ENCODE measurements at places on chromosomes 16 and 17. TPM values are rescaled to one million over a fixed set of nuclear protein-coding genes. Genes with fewer than 3 reads are reported as not detected.

GRCh38 chr17:73142872-73143381, 21.9 kb upstream of the SSTR2 start:
- DNase-seq, result no peak

- no peak for DNase-seq
Observed at GRCh38 chr17:38889745-38890409, 20.0 kb downstream of the LASP1 start.

GRCh38 chr16:30766933-30767284, 4.8 kb downstream of the RNF40 start:
- no peak for DNase-seq

ACSM3 gene
- total RNA-seq, result 2.4 TPM

- no peak for DNase-seq
Observed at GRCh38 chr16:22161401-22161800, 905 bp upstream of the SDR42E2 start.

DNA sequence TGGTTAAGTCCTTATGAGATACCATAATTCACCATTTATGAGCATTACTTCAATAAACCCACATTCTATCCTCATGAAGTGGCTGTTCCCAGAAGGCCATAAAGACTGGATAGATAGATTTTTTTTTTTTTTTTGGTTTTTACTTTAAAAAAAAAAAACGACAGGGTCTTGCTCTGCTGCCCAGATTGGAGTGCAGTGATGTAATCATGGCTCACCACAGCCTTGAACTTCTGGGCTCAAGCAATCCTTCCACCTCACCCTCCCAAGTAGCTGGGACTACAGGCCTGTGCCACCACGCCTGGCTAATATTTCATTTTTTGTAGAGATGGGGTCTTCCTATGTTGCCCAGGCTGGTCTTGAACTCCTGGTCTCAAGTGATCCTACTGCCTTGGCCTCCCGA, 102.3 kb downstream of the XYLT1 start:
- DNase-seq, result no peak

TTYH2 gene
- total RNA-seq, result 7.4 TPM

DNA sequence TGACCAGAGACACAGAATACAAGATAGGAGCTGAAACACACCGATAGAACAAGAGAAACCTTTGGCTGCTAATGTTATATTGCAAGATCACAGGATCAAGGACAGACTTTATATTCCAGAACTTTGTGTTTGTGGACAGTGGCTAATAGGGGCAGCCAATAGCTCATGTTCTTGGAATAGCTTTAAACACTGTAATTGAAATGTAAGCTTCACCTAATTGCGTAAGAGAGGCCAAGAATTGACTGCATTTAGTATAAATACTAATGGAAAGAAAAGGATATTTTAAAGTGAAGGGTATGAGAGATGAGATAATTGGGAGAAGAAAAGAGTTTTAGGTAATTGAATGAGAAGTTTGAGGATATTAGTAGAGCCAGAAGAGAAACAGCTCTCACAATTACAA, 758.8 kb downstream of the CDH11 start:
- DNase-seq, result no peak

DNA sequence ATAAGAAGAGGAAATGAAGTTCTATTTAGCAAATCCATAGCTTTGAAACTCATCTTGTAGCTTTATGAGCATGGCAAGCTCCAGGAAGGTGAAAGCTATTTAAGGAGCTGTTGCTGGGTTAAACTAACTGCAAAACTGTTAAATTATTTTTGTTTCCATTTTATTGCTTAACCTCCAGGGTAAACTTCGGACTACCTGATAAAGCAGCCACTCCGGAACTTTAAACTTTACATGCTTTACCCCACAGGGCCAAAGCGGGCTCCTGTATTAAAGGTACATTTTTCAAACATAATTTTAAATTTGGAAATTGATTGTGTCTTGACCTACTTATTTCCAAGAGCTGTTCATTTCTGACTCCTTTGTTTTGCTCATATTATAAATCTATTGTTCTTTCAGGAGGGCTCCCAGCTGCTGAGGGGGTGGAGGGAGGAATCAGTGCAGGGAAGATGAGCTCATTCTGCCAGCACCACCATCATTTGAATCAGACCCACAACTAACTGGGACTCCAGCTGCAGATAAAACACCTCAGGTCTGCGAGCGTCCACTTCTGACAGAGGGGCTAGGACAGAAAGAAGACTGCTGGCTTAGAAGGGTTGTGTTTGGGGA, 157.9 kb downstream of the IRX3 start:
- DNase-seq, result no peak

- no peak for DNase-seq
Observed at GRCh38 chr16:52872731-52873130, 180.0 kb downstream of the CHD9NB start.

GRCh38 chr17:58113947-58114346, 30.7 kb downstream of the DYNLL2 start:
- DNase-seq, result no peak

- DNase-seq, result no peak
Observed at GRCh38 chr17:75307957-75308731, 18.9 kb upstream of the SLC25A19 start.

DNA sequence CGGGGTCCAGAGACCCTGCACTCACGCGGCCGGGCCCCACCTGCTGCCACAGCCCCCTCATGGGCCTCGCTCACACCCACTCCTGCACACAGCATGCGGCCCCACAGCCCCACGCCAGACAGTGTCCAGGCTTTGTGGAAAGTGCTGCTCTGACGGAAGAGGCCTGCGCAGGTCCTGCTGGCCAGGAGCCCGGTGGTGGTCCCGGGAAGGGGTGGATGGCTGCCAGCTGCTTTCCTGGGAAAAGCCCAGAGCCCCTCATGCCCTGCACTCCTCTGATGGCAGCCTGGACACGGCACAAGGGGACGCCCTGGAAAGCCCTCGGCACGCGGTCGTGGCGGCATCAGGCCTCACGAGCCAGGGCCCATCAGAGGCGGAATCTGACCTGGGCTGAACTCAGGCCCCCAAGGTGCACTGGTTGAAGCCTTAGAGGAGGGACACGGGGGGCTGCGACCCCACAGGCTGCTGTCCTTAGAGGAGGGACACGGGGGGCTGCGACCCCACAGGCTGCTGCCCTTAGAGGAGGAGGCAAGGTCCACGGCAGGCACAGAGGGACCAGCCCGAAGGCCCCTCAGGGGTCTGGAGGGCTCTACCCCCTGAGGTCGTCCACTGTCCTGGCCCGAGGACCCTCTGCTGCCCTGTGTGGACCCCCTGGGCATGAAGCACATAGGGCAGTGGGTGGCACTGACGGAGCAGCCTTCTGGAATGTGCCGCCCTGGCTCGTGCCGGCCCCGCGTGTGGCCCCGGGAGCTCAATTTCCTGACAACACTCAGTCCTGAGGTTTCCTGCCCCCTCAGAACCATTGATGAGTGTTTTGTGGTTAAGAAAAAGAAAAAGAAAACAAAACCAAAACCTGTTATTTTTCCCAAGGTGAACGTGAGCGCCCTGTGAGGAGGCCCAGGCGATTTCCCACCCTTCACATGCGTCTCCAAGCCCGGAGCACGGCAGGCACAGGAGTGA, 22.1 kb downstream of the SOX8 start:
- DNase-seq, result no peak

- no peak for DNase-seq
Observed at GRCh38 chr17:30326809-30327208, 7.0 kb downstream of the TMIGD1 start.

DNA sequence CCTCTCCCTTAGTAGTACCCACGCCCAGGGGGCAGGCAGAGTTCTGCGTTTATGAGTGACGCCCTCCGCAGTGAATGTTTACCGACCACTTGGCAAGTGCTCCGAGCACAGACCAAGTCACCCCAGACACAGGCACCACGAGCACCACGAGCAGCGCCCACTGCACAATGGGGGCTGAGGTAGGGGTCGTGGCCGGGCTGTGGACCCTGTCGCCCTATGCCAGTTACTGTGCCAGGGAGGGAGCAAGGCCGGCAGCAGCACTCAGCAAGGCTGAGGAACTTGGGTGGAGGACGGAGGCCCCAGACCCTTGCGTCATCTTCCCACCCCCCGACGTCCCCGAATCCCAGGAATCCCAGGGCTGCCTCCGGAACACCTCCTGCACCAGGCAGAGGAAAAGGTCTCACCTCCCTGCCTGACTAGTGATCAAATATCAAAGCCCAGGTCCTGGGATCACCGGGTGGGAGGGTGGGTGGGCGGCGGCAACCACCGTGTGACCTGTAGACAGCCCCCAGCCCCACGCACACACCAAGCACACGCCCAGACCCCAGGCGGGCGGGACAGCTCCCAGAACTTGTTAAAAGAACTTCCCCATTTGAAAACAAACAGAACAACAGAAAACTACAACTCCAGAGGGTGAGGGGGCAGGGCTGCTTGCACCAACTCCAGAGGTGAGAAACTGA, 5.4 kb downstream of the VASN start:
- peak; percentile 85 for DNase-seq

DNA sequence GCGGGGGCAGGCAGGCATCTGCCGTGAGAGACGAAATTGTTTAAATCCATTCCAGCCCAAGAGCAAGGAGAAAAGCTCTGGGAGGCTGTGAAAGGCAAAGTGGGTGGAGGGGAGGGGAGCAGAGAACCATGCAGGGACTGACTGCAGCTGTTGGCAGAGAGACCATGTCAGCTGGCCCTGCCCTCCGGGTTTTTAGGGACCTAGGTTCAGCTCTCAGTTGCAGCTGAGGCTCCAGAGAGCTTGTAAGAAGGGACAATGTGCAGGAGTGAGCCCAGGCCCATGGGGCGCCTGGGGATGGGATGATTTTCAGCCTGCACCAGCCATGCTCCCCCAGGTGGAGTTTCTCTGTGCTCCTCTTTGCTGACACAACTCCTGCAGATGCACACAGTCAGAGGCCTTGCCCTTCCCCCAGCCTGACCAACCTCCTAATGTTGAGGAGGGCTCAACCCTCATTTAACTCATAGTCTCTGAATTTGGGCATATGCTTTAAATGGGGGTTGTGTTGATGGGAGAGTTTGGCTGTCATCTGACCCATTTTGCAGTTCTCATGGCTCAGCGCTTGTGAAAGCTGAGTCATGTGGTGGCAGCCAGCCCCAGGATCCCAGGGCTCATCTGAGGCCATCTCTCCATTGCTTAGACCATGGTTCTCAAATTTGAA, 70.9 kb downstream of the PLXDC1 start:
- DNase-seq, result no peak

DNA sequence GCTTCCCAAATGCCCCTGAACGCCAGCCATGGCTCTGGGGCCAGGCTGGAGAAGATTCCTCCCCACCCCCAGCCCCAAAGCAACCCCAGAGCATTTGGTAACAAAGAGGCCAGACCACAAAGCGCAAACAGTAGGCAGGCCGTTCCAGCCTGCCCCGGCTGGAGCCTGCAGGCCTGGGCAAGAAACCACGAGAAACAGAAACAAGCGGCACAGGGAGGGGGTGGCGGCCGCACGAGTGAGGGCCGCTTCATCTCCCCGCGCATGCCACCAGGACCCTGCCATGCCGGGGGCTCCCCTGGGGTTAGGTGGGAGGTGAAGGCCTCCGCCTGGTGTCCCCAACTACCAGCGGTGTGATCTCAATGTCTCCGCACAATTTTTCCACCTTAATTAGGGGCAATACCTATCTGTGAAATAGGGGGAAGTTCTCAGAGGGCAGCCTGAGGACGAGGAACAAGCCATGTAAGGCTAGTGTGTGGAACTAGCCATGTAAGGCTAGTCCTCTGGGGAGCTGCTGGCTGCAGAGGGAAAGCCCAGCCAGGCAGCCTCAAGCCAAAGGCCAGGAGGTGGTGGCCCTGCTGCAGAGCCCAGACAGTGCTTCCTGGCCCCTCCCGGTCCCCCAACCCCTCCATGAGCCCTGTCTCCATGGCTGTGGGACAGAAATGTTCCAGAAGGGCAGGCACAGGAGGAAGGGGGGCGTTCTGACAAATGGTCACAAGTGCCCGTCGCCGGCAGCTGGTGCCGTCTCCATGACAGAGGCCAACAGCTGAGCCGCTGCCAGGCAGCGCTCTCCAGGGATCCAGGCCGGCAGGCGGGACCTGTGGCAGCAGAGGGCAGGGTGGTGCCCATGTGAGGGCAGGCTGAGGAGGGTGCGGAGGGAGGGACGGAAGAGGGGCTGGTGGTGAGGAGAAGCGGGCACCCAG, 14.5 kb upstream of the MTSS2 start:
- no peak for DNase-seq

PDIA2 gene
- total RNA-seq, result 2.1 TPM

DNA sequence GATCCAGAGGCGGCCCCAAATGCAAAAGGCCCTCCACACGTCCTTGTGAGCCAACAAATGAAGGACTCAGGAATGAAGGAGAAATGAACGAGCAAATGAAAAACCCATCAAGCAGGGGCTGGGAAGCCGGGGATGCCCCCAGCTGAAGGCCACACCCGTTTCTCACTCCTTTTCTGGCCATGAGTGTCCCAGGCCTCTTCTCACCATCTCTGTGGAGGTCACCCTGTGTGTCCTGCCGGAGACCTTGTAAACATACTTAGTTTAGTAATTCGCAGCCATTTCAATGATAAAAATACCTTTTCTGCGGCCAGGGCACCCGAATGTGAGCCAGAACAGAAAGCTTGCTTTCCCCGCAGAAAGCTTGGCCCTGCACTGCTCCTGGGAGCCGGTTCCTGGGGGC, 21.1 kb upstream of the AATK start:
- no peak for DNase-seq

GRCh38 chr16:66523861-66524354, 26.0 kb downstream of the TK2 start:
- DNase-seq, result no peak

NTN1 gene
- total RNA-seq, result 8.9 TPM

DNA sequence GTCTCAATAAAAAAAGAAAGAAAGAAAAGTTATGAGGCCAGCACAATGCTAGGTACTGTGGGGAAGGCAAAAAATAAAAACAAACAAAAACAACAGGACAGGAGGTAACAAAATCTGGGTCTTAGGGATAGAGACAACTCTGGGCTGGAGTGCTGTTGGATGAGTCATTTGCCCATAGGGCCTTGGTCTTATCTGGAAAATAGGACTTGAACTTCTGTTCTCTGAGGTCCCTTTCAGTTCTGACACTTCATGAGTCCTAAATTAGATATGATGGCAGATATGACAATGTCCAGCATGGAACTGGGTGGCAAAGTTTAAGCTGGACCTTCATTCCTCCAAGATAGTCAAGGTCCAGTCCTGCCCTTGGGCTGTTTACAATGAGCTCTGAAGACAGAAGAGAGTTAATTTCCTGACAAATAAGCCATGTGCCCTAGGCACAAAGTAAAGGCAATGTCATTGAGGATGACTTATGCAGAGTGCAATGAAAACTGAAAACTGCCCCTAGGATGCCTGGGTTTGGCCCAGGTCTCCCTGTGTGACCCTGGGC, 8.9 kb upstream of the HDAC5 start:
- no peak for DNase-seq

GRCh38 chr17:41801374-41802271, 10.1 kb downstream of the P3H4 start:
- peak; percentile 93 for DNase-seq

HS3ST2 gene
- not detected for total RNA-seq

VAT1L gene
- 18.6 TPM for total RNA-seq

NPIPB9 gene
- not detected for total RNA-seq

GRCh38 chr17:59791603-59792457, 84.4 kb downstream of the VMP1 start:
- DNase-seq, result no peak

Data from H7 (cell line).